Spinal cord (tissue), 10 donors: ENCODE measurements at places on chromosomes 4 and X. TPM values are rescaled to one million over a fixed set of nuclear protein-coding genes. Genes with fewer than 3 reads are reported as not detected.

Gene MAML3
- polyA plus RNA-seq: 10.0 TPM

GRCh38 chr4:25117274-25117673, 43.0 kb downstream of the SEPSECS start:
- H3K36me3 ChIP-seq: no peaks in the 10 kb centered on the region
- DNase-seq: no peak
- no peak overlapping the region for H3K27ac ChIP-seq
- no peak overlapping the region for H3K4me3 ChIP-seq
- H3K4me1 ChIP-seq: peaks cover 5% of the 10 kb centered on the region

Gene XPNPEP2
- 0.87 TPM for polyA plus RNA-seq

DNA sequence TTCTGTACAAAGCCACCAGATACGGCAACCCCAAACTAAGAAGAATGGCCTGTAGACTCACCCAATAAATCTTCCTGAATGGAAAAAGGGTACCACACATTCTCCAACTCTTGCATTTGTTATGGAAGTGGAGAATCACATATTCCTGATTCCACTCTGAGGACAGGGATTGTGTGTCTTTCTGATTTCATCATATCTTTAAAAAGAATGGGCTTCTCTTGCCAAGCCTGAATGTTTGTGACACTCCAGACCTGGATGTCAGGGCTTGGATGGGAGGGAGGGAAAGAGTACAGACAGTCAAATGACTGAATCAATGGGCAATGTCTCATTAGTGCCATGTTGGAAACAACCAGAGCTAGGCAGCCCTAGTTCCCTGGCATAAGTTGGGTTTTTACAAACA, 77.4 kb downstream of the PLAC1 start:
- H3K36me3 ChIP-seq: no peaks in the 10 kb centered on the region
- DNase-seq: no peak
- H3K4me1 ChIP-seq: no peaks in the 10 kb centered on the region
- H3K27ac ChIP-seq: no peak overlapping the region
- no peak overlapping the region for H3K4me3 ChIP-seq

DNA sequence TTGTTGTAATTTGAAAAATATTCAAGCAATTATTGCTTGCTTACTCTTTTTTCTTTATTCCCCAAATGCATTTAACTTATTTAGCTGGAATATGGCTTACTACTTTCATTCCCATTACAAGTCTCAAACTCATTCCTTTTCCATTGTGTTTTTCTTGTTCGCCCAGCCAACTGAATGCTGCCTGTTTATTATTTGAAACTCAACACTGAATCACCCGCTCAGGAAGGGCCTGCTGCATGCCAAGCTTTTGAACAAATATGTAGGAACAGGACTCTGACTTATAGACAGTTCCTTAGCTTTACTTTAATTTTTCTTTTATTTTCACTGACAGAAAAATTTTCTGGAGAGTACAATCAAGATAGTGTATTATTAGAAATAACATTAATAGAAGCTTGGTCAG, 12.9 kb downstream of the PCDH18 start:
- no peaks in the 10 kb centered on the region for H3K27me3 ChIP-seq
- no peak overlapping the region for H3K4me3 ChIP-seq
- no peaks in the 10 kb centered on the region for H3K4me1 ChIP-seq
- no peak overlapping the region for H3K27ac ChIP-seq
- DNase-seq: no peak

Gene MAGIX
- 6.0 TPM for polyA plus RNA-seq

Gene GABRB1
- 8.8 TPM for polyA plus RNA-seq

Gene CCKAR
- polyA plus RNA-seq: 0.89 TPM

Gene SORBS2
- polyA plus RNA-seq: 83.5 TPM

Gene PDLIM3
- polyA plus RNA-seq: 140 TPM

DNA sequence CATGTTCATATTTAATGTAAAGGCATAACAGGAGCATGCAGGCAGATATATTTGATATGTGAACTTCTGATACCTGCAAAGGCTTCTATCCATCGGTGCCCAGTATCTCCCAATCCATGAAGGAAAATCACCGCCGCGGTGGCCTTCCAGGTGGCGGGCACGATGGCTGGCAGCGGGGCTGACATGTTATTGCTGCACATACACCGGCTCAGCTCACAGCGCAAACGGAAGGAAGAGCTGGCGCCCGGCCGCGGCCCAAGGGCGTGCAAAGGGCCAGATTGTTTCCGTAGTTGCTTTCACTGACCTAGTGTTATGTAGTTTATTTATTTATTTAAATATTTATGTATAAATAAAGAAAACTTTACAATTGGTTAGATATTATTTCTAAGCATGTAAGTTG, 322.7 kb upstream of the PITX2 start:
- no peak overlapping the region for H3K4me3 ChIP-seq
- H3K4me1 ChIP-seq: no peaks in the 10 kb centered on the region
- no peaks in the 10 kb centered on the region for H3K27me3 ChIP-seq
- DNase-seq: no peak
- H3K27ac ChIP-seq: no peak overlapping the region
